Right kidney (tissue), 9 donors: ENCODE measurements at places on chromosomes 5 and 9.

DNA sequence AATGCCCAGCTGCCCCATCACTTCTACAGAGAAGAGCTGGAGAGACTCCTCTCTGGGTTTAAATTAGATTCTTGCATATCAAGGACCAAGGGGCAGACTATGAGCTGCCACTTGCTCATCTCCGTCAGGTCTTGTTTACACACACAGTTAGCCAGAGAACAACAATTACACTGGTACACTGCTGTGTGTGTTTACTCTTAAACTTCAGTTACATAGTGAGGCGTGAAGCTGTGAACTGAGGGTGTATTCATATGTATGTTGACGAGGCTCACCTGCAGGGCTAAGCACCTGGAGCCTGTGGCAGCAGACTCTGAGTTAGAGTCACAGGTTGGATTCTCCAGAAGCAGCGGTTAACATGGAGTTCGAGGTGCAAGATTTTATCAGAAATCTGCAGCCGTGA is 155.4 kb upstream of the ANKH start:
- DNase-seq = no peak

GRCh38 chr9:134689321-134690181 is 47.9 kb downstream of the COL5A1 start:
- DNase-seq = no peak

GRCh38 chr9:68966496-68966944 is 47.4 kb downstream of the PRKACG start:
- no peak for DNase-seq

DNA sequence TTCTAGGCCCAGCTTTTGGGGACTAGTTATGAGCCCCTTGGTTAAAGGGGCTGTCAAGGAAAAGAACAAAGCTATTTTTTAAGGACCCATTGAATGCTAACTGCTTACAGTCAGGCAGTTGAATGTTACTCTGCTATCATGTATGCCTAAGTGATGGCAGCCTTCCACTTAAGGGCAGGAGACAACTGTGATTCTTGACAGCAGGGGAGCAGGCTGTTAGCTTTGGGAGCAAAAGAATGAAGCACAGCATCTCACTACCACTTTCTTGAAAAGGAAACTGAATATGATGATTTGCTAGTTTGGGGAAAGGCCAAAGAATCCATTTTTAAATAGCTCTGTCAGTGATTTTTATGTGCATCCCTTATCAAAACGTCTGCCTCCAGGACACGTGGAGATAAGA is 221.6 kb downstream of the SH3GL2 start:
- no peak for DNase-seq

DNA sequence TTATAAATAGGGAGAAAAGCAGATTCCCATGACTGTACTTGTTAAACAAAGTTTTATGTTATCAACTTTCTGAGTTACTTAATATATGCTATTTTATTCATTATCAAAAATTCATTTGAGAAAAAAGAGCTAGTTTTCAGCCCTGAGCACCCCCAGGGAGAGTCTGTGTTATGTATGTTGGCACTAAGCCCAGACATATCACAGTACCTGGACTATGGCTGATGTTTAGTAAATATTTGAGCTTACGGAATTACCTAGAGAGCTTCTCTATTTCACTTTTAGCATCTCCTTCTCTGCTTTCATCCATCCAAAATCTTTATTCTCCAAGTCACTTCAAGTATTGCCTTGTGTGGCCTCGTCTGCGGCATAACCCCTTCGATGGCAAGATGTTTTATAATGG is 225.9 kb upstream of the PCSK5 start:
- DNase-seq = no peak

- no peak for DNase-seq
These were observed 260.8 kb downstream of the FAM114A2 start for GRCh38 chr5:153777681-153778581.

DNA sequence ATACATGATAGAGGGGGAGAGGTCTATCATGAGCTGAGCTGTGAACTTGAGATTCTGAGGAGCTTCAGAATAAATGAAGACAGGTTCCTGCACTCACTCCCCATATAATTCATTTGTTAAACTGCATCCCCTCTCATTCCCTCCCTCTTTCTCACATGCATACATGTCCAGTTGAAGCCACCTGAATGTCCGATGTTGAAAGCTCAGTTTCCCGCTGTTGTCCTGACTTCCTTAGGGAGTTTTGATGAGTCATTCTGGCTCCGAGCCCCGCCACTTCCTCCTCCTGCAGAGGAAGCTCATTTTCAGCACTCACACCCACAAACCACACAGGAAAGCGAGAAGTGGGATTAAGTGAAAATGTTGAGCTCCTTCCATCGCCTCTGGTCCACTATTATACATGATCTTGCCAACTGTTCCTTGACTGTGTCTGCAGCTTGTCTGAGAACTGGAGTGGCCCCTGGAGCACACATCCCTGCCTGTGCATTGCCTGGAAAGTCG is 121.2 kb downstream of the CEMIP2 start:
- DNase-seq = no peak

GRCh38 chr5:81853030-81853357 is 102.1 kb upstream of the SSBP2 start:
- DNase-seq = no peak

DNA sequence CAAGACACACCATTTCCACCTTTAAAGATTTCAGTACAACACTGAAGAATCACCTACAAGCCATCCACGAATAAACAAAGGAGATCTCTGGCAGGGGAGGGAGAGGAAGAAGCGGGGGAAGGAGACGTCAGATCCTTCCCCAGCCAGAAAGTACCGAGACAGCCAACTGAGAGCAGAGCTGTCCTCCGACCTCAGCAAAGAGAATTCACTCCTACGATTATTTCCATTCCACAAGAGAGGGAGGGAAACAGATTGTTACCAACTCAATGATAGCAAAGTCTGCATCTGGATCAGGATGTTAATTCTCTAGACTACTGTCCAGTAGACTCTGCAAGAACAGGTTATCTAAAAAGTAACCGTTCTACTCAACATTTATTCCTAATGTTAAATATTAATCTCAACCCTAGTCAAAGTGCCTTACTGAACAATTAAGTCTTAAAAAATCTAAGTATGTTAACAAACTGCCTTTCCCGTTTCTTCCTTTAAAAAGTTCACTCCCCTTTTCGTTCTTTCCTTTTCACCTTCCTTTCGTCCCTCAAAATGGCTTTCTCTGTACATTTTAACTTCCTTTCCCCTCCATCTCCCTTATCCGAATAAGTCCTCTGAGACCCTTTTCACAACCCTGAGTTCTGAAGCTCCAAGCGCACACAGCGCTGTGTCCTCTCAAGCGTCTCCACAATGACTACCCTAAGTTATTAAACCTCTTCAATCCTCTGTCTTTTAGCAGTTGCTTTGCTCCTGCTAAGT is 1.4 kb downstream of the CHD1 start:
- DNase-seq = peak; percentile 74

DNA sequence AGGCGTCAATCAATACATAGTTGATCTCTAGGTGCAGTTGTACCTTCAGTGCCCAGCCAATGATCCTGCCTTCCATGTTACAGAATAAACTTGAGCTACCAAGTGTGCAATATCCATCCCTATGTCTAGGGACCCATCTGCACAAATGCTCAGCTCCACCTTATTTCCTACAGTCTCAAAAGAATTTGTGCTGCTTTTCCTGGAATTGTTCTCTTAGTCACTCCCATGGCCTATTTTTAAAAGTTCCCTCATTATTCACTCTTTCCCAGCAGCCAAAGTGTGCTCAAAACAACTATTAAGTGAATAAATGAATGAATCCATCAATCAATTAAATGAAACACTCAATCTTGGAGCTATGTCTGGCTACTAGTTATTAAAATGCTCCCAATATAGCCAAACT is 14.7 kb downstream of the LIX1 start:
- DNase-seq = no peak

DNA sequence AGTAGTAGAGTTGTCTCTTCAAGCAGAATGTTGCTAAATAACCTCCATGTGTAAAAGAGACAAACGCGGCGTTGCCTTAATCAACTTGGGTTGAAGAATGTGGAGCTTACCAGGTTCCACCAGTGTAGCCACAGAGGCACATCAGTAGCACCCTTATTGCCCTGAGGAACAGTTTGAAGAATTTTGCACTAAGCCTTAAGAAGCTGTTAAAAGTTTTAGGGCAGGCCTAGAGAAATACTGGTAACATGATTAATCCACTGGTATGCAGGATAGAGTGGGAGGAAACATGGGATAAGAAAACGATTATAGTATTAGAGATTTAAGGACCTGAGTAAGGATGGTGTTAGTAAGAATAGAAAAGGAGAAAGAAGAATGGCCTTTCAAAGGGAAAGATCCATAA is 100.6 kb downstream of the ZCCHC7 start:
- no peak for DNase-seq
